Activated B cell treated with CpG ODN at 0.5 μM for 24 hours (primary cell): ENCODE measurements at places on chromosomes 7 and 10.

- DNase-seq: no peak
- H3K4me3 ChIP-seq: no peak overlapping the region
- no peaks in the 10 kb centered on the region for H3K36me3 ChIP-seq
- no peaks in the 10 kb centered on the region for H3K4me1 ChIP-seq
- peaks cover 7% of the 10 kb centered on the region for H3K27me3 ChIP-seq
- H3K27ac ChIP-seq: no peak overlapping the region
Measured at GRCh38 chr10:113987805-113988204, 55.9 kb upstream of the ADRB1 start.

DNA sequence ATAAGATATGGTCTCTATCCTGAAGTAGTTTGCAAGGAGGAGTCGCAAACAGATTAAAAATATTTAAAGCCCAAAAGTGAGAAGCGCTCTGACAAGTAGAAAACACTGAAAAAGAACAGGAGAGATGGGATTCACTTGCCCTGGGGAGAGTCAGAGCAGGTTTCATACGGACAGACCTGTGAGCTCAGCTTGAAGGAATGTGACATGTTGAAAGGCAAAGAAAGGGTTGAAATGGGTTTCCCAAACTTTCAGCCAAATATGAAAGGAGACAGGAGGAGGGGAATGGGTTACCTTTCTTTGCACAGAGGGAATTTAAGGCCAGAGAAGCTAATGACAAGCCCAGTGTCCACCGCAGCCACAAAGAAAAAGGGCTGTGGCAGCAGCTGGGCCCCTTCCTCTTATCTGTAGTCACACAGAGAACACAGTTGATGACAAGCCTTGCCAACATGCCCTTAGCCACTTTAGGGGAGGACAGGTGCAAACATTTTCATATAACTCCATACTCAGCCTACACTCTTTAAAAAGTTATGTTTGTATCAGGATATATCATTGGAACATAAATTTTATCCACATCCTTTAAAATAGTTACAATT, 14.9 kb downstream of the HOXA1 start:
- H3K27me3 ChIP-seq: peaks cover 5% of the 10 kb centered on the region
- H3K4me1 ChIP-seq: peaks cover 8% of the 10 kb centered on the region
- H3K36me3 ChIP-seq: no peaks in the 10 kb centered on the region
- H3K27ac ChIP-seq: no peak overlapping the region

DNA sequence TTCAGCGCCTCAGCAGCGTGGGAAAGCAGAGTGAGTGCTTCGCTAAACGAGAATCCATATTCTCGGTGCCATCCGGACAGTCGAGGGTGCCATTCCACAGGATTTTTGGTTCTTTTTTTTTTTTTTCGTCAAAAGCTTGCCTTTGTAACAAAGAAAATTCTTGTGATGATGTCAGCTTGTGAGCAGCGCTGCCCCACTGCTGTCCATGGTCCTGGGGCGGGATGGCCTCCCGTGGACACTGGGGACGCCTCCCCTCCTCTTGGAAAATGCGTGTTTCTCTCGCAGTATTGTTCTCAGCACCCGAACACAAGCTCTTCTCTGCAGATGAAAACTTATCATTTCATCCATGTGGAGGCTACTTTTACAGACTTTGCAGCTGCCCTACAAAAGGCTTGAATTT, 477.4 kb downstream of the TCERG1L start:
- H3K4me3 ChIP-seq: no peak overlapping the region
- no peaks in the 10 kb centered on the region for H3K4me1 ChIP-seq
- DNase-seq: no peak
- no peaks in the 10 kb centered on the region for H3K36me3 ChIP-seq

DNA sequence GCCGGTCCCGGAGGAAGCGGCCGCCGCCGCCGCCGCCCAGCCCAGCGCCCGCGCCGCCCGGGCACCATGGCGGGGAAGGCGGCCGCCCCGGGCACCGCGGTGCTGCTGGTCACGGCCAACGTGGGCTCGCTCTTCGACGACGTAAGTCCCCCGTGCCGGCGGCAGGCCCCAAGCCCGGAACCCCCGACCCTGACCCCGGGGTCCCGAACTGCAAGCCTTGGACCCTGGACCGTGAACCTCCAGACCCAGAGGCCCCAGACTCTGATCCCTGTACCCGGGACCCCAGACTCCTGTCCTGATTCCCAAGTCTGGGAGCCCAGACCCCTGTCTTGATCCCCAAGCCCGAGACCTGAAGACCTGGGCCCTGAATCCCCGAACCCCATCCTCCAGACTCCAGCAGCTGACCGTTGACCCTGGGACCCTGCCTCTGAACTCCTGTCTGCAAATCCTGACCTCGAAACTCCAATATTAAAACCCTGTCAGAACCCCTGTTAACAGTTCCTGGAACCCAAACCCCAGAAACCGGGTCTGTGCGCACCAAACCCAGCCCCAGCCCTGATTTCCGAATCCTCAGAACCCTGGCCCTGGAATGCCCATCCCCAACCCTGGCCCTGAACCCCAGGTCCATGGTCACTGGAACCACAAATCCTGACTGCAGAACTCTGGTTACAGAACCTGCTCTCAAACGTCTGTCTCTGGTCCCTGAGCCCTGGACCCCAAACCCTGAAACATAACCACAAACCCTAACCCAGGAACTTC, 623 bp downstream of the INPP5A start:
- H3K4me3 ChIP-seq: peak overlapping the region; percentile 91
- peaks cover 13% of the 10 kb centered on the region for H3K36me3 ChIP-seq
- H3K27me3 ChIP-seq: no peaks in the 10 kb centered on the region
- DNase-seq: no peak

DNA sequence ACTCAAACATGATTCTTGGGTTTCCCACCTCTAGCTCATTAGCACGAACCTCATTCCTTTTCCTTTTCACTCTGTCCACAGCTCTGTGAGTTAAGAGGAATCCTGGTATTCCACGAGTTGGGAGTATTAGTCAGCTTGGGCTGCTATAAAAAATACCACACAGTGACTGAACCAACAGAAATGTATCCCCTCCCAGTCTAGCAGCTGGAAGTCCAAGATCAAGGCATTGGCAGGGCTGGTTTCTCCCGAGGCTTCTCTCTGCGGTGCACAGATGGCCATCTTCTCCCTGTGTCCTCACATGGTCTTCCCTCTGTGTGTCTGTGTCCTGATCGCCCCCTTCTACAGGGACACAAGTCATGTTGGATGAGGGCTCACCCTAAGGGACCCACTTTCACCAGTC, 261.6 kb downstream of the TNS3 start:
- DNase-seq: no peak

- no peaks in the 10 kb centered on the region for H3K36me3 ChIP-seq
- H3K27me3 ChIP-seq: peaks cover 6% of the 10 kb centered on the region
- no peaks in the 10 kb centered on the region for H3K4me1 ChIP-seq
Measured at GRCh38 chr7:101450064-101450463, 87.4 kb downstream of the COL26A1 start.

- H3K36me3 ChIP-seq: peaks cover 14% of the 10 kb centered on the region
- no peak for DNase-seq
- H3K27me3 ChIP-seq: no peaks in the 10 kb centered on the region
- H3K4me3 ChIP-seq: peak overlapping the region; percentile 12
Measured at GRCh38 chr7:30468041-30468440, 10.5 kb downstream of the NOD1 start.

DNA sequence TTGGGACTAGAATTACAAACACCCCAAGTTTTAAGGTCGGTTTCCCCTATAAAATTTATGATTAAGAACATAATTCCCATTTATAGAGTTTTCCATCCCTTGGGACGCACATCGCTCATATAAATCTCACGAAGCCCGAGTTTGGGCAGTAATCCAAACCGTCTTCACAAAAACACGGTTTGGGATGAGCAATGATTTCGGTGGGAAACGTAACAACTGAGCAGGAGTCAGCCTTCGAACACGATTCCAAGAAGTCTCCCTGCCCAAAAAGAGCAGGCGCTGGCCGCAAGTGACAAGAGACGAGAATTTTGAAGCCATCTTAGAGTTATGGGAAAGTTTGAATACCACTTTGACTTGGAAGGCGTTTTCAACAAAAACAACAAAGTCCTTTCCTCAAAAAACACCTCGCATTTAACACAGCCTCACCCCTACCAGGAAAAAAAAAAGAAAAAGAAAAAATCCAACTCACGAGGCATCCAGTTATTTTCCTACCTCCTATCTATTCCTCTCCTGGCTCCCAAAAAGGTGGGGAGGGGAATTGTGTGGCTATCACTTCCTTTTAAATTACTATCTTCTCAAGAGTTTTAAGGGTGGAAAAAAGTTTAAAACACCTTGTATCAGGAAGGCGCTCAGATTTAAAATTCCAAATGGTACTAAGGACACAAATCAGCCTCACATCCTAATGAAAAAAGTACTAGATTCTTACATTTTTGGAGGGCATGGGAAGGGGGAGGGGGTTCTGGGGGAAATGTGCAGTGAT, 1.6 kb downstream of the SEPHS1 start:
- peaks cover 46% of the 10 kb centered on the region for H3K4me1 ChIP-seq
- H3K36me3 ChIP-seq: peaks cover 12% of the 10 kb centered on the region
- DNase-seq: no peak
- H3K27ac ChIP-seq: peak overlapping the region; percentile 83
- H3K4me3 ChIP-seq: peak overlapping the region; percentile 82

DNA sequence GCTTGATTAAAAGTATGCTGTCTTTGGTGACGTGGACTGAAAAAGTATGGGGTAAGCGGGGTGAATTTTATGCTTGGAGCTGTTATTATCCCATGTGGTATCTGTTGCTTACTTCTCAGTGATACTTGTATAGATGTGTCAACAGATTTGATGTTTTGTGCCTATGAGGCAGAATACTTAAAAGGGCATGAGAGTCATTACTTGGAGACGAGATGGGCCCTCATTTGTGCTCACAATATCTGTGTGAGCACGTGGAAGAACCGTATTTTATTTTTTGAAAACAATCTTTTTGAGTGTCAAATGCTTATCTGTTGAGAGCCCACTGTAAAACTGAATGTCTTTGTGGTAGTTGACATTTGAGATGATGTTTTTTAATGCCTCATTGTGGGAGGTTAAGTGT, 281.9 kb downstream of the EXOC4 start:
- no peak for DNase-seq
- H3K4me3 ChIP-seq: no peak overlapping the region
- no peaks in the 10 kb centered on the region for H3K4me1 ChIP-seq
- H3K36me3 ChIP-seq: peaks cover 16% of the 10 kb centered on the region
- H3K27ac ChIP-seq: no peak overlapping the region

DNA sequence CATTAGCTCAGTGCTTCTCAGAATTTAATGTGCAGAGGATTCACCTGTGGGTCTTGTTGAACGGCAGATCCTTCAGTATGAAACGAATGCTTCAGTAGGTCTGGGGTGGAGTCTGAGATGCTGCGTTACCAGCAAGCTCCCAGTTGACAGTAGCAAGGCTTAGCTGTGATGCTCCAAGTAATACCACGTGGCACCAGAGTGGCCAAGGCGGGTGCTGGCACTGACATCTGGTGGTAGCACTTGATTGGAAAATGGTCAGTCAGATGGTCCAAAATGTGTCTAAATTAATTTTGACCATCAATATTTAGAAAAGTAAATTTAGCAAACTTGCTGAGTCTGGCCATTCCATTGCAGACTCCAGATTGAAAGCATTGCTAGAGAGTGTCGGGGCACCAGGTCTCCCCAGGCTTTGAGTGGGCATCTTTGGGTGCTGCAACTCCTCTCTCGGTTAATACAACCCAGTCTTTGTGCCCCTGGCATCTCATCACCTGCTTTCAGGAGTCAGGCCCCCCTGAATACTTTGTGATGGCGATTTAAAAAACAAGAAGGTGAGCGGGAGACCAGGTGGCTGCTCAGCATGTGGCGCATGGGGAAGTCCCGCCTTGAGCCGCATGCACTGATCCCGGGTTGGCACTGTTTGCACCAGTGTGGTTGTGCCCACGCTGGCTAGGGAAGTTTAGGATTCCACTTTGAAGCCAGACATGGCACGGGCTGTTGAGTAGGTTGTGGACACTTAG, 130.1 kb downstream of the NT5C2 start:
- peaks cover 2% of the 10 kb centered on the region for H3K4me1 ChIP-seq
- DNase-seq: no peak
- H3K36me3 ChIP-seq: peaks cover 1% of the 10 kb centered on the region
- H3K27me3 ChIP-seq: no peaks in the 10 kb centered on the region

DNA sequence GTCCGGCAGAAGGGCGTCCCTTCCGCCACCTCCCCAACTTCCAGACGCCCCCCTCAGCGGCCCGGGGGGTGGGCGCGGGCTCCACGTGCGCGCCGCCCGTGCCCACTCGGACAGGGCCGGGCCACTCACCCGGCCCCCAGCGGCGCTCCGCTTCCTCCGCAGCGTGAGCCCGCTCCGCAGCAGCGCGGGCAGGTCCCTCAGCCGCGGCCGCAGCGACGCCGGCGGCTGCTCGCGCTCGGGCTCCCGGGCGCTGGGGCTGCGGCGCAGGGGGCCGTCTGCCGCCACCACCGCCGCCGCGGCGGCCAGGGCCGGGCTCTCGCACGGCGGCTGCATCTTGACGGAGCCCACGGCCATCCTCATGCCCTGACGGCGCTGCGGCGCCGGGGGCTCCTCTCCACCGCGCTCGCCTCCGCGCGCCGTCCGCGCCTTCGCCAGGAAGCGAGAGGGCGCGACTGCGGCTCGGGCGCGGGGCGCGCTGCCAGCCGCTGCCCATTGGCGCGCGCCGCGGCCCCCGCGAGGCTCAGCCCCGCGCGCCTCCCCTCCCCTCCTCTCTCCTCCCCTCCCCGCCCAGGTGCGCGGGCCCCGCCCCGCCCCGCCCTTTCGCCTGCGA, at the start of gene RAPGEF5:
Gene RAPGEF5 (minus strand): TSS at position 454 of the 610 bp plus-strand sequence. CDS start 94 bp downstream, at position 360.
- H3K27ac ChIP-seq: no peak within 1 kb of the TSS
- H3K27me3 ChIP-seq: peaks cover 23% of the 10 kb centered on the region
- peaks cover 19% of the 10 kb centered on the region for H3K4me1 ChIP-seq
- H3K4me3 ChIP-seq: peak within 1 kb of the TSS; percentile 84
- DNase-seq: peak; percentile 23

DNA sequence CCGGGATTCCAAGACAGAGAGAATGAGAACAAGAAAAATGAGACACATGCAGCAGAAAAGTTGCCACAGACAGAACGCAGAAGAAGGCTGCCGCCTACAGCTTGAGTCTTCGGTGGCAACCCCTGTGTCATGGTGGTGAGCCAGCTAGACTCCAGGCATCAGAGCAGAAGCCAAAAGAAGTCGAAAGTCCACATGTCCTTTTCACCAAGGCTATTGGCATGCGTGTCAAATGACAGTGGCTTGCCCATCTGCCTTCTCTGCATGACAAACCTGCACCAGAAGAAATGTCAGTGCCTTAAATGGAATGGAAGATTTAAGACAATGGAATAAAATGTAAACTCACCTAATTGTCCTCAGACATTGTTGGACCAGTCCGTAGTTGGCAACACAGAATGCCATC, 93.9 kb upstream of the NPSR1 start:
- H3K4me1 ChIP-seq: peaks cover 2% of the 10 kb centered on the region
- no peak overlapping the region for H3K4me3 ChIP-seq
- no peaks in the 10 kb centered on the region for H3K27me3 ChIP-seq

DNA sequence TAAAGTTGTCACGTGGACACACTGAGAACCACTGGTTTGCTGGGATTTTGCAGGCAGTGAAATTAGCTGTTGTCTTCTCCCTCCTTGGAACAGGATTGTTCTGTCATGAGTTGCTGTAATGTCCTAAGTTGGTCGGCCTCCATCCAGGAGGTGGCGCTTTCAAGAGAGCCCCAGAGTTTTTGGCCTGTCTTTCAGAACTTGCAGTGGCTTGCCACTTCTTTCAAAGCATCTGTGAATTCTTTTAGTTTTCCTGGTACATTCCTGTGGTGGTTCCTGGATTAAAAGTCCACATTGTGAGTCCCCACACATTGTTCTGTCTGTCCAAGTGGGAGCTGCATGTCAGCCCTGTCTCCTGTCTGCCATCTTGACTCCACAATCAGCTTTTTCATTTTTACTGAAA, 133.8 kb downstream of the PON1 start:
- no peaks in the 10 kb centered on the region for H3K4me1 ChIP-seq
- H3K36me3 ChIP-seq: no peaks in the 10 kb centered on the region
- no peak for DNase-seq
- H3K4me3 ChIP-seq: no peak overlapping the region
